Stimulated activated CD4-positive, alpha-beta T cell treated with anti-CD3 and anti-CD28 coated beads, TNF-alpha, amount 100 ng/mL, for 1 hour (primary cell): ENCODE measurements at places on chromosomes 5 and 9.

DNA sequence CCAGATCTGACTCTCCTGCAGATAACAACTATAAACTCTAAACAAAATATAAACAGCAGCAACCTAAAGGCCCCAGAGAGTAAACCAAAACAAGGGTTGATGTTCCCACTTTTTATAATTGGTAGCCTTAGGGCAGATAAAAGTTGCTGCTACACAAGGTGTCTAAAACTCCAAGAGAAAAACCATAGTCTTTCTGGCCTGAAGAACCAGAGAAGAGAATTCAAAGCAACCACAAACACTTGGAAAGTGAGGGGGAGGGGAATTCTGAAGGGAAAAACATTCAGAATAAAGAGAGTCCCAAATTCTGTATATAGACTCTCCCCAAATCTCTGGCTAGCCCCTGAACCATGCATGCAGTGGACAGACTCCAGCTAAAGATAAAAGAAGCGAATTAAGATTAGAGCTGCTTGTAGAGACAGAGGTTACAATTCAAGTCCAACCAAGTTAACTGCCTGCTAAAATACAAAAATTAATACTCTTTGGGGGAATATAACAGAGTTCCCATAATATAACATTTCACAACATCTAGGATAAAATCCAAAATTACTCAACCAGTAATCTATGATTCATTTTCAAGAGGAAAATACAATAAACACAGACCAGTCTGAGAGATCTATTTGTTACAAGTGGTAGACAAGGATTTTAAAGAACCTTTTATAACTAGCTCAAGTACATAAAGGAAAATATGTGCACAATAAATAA, 37.5 kb upstream of the RGMB start:
- DNase-seq = no peak

GRCh38 chr5:77936365-77936693, 160.2 kb upstream of the TBCA start:
- DNase-seq = no peak

GRCh38 chr9:128160603-128160987, 530 bp downstream of the BBLN start:
- DNase-seq = no peak

GRCh38 chr5:92527311-92528078, 1053.5 kb downstream of the NR2F1-AS1 start:
- DNase-seq = no peak

- no peak for DNase-seq
These were observed 17.4 kb downstream of the SH3PXD2B start for GRCh38 chr5:172436879-172437369.

DNA sequence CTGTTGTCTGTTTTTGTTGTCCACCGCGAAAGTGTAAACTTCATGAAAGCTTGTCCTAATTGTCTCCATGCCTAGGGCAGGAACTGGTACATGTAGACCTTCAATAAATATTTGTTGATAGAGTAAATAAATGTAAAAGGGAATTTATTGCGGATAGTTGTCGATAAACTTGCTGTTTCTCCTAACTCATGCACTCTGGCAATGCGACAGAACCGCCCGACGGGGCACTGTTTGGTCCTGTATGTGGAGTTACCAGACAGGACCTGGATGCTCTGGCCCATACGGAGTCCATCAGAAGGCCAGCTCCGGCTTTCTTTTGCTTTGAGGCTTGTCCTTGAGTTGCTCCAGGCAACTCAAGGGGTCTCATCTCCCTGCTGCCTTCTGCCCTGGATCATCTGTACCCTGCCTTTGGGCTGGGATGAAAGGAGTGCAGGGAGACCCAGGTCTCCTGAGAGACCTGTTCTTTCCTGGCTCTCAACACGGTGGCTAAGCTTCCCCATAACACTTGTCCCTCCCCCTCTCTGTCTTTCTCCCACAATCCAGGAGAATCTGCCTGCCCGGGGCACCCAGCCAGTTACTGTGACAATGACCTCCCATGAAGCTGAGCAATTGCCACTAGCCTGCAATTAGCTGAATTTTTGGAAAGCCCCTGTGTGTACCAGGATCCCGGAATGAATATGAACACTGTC, 149.5 kb upstream of the PTCH1 start:
- no peak for DNase-seq

GRCh38 chr9:111975709-111976108, 79.1 kb downstream of the UGCG start:
- no peak for DNase-seq

DNA sequence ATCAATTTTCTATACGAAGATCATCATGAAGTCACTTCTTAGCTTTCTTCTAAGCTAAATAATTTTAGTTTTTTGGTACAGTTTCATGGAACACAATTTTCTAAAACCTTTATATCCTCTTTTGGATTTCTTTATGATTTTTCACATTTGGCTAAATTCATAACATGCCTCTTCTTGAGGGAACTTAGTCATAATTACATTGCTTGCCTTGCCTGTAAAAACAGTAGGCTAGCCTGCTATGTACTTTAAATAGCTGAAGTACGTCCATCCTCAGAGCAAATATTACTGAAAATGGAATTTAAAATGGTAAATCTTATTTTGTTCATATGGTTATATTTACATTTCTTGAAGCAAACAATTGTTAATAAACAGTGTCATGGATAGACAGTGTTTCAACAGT, 225.0 kb downstream of the VPS13A start:
- no peak for DNase-seq

GRCh38 chr5:10301842-10302610, 5.7 kb downstream of the CMBL start:
- no peak for DNase-seq

DNA sequence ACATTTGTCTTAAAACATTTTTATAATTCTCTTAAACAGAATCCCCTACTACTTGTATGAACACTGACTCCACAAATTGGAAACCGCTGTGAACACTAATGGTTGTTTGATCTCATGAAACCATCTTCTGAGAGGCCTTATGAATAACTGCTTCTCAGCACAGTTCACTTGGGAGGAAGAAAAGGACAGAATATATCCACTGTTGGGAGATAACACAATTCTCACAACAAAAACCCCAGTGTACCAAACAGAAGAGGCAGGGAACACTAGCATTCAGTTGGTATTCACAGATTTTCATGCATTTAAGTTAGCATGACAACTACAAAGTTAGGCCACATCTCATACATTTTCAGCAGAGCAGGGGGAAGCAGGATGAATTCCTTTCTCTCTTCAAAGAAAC, 89.0 kb upstream of the SELENOP start:
- no peak for DNase-seq

DNA sequence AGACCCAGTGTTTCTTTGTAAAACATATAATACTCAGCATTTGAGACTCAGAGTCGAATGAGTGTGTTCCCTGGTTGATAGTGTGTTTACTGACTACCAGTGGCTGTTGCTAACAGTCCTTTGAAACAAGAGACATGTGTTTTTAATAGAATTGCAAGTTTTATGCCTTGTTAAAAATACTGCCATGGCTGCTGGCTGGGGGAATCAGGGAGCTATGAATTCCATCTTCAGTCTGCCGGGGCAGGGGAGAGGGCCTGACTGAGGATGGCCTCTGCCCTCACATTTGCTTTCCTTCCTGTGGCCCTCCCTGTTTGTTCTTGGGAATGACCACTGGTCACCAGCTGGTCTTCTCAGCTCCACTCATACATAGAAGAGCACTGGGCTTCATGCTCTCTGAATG, 63.8 kb downstream of the PDZD2 start:
- DNase-seq = no peak

DNA sequence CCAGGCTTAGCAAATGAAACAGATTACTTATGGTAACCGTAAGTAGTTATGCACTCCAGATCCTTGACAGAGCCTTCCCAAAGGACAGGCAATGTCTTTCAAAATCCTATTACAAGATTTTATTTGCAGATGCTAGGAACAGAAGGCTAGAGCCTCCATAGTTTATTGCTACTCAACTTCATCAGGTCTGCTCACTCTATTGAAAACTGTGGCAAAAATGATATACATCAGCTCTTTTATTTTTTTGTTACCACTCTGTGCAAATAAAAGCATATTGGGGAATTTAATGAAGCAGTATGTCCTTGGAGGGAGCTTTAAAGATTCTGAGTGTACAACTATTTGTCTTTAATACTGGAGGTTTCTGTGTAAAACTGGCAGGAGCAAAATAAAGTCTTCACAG, 46.5 kb downstream of the SLC44A1 start:
- no peak for DNase-seq

DNA sequence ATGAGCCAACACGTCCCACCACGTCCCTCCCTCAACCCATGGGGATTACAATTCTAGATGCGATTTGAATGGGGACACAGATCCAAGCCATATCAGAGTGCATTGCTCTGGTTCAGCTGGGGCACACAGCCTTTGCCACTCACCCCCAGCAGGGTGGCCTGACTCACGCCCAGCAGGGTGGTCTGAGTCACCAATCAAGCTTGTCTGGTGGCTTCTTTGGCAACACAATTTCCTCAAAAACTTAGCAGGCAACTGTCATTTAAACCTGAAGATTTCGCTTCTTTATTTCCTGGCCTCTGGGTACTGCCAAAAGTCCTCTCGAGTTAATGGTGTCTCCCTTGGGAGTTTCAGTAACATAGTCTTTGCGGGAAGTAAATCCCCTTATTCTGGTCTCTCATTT, 16.3 kb upstream of the SEMA5A start:
- no peak for DNase-seq

DNA sequence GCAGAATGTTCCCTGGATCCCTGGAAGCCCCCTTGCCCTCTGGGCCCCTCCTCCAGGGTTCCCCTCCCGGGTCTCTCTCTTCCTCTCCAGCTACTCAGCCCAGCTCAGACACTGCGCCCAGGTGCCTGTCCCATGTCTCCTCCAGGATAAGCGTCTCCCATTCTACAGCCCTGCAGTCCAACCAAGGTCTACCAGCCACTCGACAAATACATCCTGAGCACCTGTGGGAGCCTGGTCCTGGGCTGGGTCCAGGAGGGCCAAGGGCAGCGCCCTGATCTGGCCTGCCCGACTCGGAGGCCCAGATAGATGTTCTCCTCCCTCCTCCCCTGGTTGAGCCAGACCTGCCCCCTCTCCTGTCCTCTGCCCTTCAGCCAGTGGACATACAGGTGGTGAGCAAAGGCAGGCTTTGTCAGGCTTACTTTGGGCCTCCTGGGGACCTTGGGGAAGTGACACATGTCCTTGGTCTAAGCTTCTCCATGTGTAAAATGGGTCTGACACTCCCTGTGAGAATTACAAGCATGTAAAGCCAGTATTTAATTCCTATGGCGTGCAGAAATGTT, 1.4 kb downstream of the FLT4 start:
- DNase-seq = no peak

DNA sequence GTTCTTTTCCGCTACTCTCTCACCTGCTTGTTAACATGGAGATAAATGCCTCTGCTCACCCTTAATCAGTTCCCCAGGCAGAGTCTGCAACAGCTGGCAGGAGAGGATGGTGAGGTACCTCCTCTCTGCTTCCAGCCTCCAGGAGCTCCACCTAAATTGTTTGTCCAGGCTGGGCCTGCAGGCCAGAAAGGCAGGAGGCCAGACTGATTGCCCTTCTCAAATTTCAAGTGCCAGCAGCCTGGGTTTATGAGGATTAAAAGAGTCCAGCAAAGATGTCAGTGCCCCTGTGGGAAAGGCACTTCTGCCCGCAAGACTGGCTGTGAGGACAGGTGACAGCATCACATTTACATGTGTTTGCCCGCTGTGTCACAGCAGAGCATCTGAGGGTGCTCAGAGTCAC, 19.8 kb downstream of the CORO2A start:
- DNase-seq = no peak

DNA sequence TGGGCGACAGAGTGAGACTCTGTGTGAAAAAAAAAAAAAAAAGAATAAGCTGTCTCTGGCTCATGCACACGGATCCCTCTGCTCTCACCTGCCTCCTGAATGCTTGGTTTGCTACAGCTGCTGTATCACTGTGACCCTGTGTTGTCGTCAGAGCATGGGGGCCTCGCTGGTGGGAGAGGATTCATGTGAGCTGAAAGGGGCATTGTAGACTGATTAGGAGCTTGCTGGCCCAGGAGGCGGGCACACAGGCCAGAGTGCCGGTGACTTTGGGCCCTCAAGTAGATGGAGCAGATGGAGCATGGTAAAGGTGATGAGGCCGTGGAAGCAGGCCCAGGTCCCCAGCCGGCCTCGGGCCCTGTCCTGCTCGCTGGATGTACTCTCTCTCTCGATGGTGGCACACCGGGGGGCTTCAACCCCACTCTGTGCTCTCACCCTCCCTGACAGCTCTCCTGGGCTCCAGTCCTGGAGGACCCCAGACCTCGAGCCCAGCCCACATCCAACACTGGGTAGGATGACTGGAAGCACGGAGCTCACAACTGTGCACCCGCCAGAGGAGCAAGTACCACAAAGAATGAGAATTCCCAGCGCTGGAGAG, 7.1 kb downstream of the FLT4 start:
- DNase-seq = no peak

DNA sequence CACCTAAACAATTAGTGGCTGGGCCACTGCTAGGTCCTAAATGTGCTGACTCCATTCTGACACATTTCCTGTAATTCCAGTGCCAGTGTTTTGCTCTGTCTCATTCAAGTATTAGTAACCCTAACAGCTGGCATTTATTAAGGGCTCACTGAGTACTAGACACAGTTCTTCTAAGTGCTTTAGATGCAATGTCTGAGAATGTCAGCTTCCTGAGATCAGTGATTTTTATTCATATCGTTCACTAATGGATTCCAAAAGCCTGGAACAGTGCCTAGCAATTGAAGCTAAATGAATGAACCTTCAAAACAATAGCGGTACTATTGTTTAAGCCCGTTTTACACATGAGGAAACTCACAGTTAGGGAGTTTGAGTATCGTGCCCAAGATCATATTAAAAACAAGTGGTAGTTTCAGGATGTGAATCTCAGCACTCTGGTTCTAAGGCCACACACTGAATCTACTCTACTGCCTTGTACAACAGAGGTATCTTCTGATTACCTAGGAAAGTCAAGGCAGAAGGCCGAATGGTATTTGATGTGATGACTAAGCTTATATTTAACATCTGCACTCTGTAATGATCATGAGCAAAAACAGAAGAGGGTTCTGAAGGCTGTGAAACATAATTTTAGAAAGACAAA, 304.0 kb downstream of the PJA2 start:
- DNase-seq = no peak

DNA sequence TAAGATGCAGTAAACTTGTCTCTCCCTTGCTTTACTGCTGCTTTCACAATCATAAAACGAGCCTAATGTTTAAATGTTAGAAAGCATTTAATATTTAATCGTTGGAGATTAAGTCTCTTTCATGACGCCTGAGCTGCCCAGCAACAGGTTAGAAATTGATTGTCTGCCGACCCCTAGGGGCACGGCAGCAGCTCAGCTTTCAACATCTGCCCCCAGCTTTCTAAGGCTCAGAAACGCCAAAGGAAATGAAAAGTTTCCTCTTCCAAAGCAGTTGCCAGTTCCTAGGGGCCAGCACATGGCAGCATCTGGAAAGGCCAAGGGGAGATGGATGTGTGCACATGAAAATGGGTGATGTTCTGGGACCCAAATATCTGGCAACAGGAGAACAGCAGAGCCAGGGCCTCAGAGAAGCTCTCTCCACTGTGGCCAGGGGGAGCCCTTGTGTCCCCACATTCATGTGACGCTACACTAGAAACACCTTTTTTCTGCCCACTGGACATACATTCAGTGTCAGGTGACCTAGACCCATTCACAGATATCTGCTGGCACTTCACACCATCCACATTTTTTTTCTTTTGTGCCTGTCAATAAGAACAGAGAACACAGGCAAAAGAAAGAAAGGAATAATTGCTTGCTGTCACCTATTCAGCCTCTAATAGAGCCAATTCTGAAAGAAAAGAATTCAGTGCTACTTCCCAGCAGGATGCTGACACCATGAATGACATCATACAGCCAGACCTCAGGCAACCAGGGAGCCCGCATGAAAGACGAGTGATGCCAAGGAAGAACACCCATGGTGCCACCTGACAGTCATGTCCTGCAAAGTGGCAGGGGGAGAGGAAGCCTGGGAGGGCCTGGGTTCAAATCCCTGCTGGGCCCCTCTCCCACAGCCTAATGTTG, 205.0 kb upstream of the TAS2R1 start:
- DNase-seq = no peak

GRCh38 chr9:88355166-88355565, 33.1 kb upstream of the SPIN1 start:
- DNase-seq = no peak
